Ecto neural progenitor cell (in vitro differentiated cells): ENCODE measurements at places on chromosomes 3 and 15.

DNA sequence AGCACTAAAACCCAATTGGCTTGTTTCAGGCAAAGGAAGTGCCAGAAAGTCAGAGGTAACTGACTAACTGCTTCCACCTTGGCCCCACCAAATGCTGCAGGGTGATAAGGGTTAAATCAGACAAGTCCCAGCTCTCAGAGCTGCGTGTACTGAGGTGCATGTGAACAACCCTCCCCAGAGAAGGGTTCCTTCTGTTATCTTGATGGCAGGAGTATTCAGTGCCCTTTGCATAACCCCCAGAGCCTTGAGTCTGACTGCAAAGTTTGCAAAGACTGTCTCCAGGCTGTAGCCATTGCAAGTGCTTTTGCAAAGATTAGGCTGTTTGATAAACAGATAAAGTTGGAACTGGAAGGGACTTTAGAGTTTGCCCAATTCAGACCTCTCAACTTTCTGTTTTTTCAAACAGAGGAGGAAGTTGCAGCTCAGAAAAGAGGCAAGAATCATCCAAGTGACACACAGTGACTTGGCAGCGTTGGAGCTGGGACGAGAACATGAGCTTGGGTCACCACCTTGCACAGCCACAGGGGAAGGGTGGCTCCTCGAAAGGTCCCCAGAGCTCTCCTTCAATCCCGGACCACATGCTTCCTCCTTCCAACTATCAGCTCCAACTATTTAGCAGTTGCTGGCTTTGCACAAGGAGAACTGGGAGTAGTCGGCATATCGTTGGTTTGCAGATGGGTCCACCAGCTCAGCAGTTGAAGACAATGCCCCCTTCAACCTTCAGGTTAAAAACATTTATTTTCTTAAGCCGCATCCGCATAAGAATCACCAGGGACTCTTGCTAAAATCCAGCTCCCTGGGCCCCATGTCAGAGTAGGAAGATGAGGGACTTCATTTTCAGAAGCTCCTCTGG lies 224.8 kb upstream of the HES1 start:
- DNase-seq = no peak

DNA sequence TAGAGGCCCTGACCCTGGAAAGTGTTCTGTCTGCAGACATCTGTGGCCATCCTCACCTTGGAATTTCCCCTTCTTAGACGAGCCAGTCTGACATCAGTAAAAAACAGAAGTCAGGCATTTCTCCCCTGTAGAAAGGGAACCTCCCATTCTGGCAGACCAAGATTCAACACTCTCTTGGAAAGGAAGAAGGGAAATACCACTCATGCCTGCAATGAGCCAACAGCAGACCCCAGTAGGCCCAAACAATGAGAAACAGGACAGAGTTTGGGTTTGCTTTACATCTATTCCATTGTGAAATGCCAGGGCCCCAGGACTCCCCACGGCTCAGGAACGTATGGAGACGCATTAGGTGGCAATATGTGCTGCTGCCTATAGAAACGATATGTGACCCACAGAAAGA lies 264.0 kb upstream of the NSMCE3 start:
- no peak for DNase-seq

DNA sequence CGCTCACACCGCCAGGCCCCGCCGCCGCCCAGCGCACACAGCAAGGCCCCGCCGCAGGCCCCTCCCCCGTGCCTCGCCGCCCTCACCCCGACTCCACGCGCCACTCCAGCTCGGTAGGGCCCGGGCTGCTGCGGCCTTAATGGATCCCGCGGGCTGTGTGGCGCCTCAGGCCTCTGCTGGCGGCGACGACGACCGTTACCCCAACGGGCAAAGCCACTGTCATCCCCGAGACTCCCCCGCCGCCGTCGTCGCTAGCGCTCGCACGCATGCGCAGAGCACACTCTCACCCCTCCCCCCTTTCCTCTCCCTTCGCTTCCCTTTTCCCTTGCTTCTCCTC lies at the start of gene MSL2:
MSL2 (minus strand) TSS at position 272 of the 337 bp plus-strand sequence. CDS start 1,222 bp downstream, outside the sequence.
- no peak for DNase-seq

DNA sequence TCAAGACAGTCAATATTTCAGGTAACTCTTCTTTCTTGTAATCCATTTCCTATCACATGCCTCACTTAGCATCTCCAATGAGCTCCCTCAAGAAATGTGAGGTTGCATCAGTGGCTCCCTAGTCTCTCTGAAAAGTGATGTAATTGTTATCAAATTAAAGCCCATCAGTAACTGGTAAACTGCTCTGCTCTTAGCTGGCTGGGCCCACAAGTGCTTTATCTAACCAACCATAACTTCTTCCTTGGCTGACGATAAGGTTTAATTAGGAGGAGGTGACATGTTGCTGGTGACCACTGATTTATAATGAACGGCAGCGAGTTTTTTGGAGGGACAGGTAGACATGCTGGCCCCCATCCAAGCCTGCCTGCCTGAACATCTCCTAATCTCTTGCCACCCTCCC lies 79.6 kb downstream of the RTP4 start:
- no peak for DNase-seq

DNA sequence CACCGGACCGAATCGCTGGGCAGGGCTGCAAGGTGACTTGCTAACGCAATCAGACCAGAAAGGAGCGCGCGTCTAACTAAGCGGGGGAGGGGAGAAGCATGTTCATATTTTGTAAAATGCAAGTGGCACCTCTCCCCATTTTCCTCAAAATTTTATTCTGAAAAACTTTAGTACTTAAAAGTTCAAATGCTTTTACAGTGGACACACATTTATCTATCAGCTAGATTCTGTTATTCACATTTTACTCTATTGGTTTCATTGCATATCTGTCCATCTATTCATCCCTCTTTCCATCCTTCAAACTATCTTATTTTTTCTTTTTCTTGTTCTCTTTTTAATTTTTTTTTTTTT lies 46.1 kb upstream of the KLHL25 start:
- DNase-seq = no peak

DNA sequence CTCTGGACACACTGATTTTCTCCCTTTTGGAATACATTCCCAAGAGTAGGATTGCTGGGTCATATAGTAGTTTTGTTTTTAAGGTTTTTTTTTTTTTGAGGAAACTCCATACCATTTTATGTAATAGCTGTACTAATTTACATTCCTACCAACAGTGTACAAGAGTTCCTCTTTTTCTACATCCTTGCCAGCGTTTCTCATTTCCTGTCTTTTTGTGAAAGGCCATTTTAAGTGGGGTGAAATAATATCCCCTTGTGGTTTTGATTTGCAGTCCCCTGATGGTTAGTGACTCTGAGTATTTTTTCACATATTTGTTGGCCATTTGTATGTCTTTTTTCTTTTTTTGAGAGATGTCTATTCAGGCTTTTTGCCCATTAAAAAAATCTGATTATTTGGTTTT lies 1205.5 kb downstream of the ROBO1 start:
- no peak for DNase-seq

DNA sequence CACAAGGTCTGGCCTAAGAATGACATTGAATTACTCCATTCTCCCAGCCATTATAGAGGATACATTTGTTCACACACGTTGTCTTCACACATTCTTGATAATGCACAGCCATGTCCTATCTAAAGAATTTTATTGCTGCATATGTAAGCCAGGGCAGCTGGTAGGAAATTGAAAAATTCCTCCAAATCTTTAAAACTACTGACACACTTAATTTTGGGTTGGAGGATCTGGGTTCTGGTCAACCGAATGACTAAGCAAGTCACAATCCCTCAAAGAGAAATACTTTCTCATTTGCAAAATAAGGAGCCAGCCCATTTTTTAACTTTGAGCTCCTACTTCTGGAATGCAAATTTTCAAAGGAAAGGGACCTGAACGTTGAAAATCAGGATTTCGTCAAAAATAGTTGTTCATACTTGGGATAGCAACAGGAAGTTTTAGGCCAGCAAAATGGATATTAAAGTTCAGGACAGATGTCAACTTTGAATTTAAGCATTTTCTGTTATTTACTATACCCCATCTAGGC lies 638.3 kb downstream of the NTRK3 start:
- DNase-seq = no peak

GRCh38 chr3:187186801-187187421 lies 10.4 kb upstream of the RTP1 start:
- no peak for DNase-seq

DNA sequence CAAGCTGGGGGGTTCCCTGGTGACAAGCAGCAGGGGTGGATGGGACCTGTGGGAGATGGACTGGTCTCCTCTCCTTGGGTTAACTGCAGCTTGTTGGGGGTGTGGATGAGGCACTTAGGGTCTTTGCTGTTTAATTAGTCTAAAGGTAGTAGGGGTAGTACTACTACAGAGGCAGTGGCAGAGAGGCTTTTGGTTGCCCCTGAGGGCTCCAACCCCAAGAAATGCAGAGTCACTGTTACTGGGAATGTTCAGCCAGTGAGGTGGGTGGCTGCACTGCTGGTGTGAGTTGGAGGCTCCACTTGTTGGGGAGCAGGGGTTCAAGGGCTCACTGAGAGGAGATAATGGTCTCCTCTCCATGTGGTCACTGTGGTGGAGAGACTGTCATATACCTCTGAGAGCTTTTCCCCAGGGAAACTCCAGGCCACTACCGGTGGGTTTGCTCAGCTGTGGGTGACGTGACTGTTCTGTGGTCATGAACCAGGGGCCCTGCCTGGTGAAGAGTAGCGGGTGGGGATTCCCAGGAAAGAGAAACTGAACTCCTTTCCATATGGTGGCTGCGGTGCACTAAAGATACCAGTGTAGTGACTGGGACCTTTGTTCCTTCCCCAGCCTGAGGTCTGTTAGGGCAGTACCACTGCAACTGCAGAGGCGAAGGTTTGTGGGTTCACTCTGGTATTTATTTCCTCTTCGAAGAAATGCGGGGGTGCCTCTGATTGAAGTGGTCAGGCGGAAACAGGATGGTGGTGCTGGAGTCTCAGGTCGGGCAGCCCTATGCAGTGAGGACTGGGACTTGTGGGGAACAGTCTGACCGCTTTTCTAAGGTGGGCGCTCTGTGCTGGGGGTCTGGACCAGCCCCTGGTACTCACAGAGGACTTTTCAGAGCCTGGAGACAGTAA lies 68.9 kb upstream of the TNFSF10 start:
- no peak for DNase-seq

- DNase-seq = no peak
Observed at GRCh38 chr15:98358971-98359370, 289.4 kb upstream of the IGF1R start.

DNA sequence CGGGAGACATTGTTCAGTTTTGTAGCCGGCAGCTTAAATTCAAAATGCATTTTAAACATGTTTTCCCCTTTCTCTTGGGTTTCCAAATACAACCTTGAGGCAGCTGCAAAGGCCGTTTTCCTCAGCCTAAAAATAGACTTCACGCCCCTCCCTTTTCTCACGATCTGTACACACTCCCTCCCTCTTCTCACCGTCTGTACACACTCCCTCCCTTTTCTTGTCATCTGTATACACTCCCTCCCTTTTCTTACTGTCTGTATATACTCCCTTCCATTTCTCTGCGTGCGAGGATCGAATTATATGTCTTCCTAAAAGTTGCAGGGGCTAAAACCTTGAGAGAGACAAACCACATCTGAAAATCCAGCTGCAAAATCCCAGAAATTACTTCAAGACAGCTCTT lies 8.9 kb downstream of the MUC4 start:
- DNase-seq = no peak

DNA sequence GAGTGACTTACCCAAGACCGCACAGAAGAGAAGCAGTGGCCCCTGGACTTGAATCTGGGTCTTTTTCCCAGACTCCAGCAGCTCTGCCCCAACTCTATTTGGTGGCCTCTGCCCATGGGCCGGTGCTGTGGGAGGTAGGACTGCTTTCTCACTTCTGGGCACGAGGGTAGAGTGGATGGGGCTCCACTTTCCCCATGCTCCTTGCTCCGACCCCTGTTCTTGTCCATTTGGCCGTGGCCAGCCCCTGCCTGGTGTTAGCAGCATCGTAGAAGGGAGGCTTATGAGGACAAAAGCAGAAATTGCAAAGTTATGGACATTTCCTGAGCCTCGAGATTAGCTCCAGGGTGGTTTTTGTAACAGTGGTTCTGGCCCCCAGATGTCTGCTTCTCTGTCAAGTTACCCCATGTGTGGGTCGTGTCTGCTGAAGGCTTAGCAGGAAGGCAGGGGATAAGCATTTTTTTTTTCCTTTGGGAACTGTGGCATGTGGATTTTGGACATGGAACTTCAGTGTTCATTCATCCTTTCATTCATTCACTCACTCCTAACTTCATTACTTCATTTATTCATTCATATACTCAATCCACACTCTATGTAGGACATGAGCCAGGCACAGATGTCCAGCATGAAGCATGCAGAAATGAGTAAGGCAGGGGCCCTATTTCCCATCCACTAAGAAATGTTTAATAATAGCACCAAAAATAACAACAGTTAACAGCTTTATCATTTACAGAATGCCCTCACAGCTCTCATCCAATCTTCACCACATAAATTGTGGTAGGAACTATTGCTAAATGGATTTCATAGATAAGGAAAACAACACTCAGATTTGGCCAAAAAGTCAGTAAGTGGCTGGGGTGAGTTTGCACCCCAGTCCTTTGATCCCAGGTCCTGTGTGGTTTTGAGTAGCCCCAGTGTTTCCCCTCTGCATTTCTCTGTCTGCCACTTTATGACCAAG lies 180.5 kb downstream of the OPA1 start:
- DNase-seq = no peak

GRCh38 chr3:8460815-8461456 lies 40.7 kb upstream of the LMCD1 start:
- no peak for DNase-seq

DNA sequence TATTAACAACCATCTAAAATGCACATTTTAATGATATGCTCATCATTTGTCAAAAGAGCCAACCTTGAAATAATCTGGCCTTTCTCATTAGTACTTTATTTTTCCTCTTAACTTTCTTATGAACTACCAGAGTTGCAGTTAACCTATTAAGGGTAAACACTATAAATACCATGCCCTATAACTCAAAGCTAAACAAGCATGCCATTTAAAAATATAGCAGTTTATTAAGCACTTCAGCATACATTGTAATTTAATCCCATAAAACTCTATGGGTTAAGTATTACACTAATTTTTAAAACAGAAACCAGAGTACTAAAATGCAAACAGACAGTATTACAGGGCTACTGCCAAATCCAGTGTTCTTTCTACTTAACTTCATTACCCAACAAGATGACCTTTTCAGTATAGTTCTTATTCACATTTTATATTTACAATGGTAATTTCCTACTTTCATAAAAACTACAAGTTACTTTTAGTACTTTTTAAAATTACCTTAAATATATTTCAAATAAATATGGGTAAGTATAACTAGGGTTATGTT lies 11.8 kb downstream of the NPTN start:
- no peak for DNase-seq

DNA sequence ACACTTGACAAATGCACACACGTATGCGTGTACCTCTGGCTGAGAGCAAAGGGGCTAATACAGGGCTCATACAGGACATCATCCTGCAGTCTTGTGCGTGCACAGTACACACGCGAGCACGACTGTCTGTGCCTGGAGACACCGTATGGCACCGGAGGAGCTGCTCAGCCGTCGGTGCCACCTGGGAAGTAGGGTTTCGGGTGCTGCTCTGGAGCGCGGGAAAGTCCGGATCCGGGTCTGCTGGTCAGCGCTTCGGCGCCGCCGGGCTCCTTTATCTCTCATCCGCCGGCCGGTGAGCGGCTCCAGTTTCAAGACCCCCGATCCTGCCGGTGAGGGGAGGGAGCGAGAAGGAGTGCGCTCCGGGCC lies 9.3 kb downstream of the FOXL2 start:
- peak; percentile 58 for DNase-seq

- DNase-seq = no peak
Observed at GRCh38 chr3:83835040-83835439, 1123.7 kb upstream of the CADM2 start.
